Stimulated activated CD4-positive, alpha-beta T cell treated with anti-CD3 and anti-CD28 coated beads, Interleukin-4, amount 100 ng/mL, for 4 hours (primary cell): ENCODE measurements at places on chromosomes 3 and 15.

- no peak for DNase-seq
These were observed 68.1 kb upstream of the TLE3 start for GRCh38 chr15:70165716-70166284.

DNA sequence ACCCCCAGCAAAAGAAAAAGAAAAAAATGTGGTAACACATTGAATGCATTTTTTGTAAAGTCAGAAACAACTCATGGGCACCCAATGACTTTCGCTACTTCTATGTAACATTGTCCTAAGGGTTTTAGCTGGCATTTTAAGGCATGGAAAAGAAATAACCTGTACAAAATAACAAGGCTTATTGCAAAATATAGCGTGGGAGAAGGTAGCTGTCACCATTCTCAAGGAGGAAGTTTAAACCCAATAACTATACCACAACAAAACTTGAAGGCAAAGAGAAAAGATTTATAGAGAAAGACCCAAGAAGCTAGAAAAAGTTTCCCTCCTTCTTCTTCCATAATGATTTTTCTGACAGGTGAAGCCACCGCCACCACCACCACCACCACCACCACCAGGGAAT lies 55.7 kb upstream of the ACP3 start:
- no peak for DNase-seq

DNA sequence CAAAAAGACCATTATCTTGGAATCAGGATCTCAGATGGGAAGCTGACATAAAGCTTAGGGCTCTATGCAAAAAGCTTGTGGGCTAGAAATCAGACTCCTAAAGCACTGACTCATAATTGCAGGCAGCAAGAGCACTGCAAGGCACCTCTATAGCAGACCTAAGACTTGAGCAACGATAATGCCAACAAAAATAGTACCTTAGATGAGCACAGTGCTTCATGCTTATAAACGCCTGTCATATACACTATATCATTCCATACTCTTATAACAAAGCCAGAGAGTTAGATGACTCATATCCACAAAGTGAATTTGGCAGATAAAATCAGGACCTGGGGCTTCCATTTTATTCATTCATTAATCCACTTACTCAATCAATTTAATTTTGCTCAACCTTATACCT lies 560.8 kb downstream of the MCTP2 start:
- no peak for DNase-seq

DNA sequence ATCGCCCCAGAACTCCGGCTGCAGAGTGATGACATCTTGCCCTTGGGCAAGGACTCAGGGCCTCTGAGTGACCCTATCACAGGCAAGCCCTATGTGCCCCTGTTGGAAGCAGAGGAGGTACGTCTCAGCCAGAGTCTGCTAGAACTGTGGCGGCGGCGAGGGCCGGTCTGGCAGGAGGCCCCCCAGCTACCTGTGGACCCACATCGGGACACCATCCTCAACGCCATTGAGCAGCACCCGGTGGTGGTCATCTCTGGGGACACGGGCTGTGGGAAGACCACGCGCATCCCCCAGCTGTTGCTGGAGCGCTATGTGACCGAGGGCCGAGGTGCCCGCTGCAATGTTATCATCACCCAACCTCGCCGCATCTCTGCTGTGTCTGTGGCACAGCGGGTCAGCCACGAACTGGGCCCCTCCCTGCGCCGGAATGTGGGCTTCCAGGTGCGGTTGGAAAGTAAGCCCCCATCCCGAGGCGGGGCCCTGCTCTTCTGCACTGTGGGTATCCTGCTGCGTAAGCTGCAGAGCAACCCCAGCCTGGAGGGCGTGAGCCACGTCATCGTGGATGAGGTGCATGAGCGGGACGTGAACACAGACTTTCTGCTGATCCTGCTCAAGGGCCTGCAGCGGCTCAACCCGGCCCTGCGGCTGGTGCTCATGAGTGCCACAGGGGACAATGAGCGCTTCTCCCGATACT lies 43.4 kb downstream of the DHX30 start:
- no peak for DNase-seq

GRCh38 chr3:127444761-127445160 lies 145.8 kb downstream of the TPRA1 start:
- no peak for DNase-seq

DNA sequence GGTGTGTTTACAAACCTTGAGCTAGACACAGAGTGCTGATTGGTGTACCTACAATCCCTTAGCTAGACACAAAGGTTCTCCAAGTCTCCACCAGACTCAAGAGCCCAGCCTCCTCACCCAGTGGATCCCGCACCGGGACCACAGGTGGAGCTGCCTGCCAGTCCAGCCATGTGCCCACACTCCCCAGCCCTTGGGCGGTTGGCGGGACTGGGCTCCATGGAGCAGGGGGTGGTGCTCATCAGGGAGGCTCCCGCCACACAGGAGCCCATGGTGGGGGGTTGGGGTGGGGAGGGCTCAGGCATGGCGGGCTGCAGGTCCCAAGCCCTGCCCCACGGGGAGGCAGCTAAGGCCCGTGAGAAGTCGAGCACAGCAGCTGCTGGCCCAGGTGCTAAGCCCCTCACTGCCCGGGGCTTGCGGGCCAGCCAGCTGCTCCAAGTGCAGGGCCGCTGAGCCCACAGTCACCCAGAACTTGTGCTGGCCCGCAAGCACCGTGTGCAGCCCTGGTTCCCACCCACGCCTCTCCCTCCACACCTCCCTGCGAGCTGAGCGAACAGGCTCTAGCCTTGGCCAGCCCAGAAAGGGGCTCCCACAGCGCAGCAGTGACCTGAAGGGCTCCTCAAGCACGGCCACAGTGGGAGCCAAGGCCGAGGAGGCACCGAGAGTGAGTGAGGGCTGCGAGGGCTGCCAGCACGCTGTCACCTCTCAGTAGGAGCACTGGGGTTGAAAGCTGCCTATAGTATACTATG lies 43.7 kb downstream of the CASR start:
- DNase-seq: no peak

DNA sequence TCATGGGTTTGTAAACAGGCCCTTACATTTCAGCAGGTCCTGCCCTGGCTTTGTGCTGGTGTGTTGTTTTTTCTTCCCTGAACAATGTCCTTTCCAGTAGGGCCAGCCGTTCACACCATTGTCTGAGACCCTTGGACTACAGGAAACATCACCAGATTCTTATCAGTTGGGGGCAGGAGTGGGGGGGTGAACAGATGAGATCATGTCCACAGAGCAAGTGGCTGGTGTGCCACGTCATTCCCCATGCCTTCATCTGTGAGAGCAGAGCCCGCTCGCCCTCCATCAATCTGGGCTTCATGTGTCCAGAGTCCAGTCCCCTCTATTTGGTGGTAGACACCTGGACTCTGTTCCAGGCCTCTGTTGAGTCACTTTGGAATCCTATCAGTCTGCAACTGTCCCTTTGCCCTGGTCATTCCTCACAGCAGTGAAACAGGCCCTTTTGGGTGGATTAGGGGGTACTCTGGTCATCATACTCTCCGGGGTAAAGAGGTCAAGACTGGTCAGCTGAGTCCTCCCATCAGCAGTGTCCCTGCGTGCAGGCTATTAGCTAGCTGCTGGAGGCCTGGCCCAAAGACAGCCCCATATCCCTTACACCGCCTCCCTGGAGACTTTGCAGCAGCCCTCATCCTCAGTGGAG lies 15.0 kb downstream of the SEMA3G start:
- no peak for DNase-seq

- no peak for DNase-seq
These were observed 56.8 kb upstream of the TFRC start for GRCh38 chr3:196138482-196139254.
